ENCODE measurements at places on chromosomes 2 and 18.

- no peak for DNase-seq
Observed at GRCh38 chr18:36316246-36316645, 18.7 kb downstream of the FHOD3 start.

GRCh38 chr2:61529944-61530735, 8.0 kb downstream of the XPO1 start:
- DNase-seq = no peak

GRCh38 chr2:236082061-236082460, 86.1 kb downstream of the GBX2 start:
- DNase-seq = no peak

DNA sequence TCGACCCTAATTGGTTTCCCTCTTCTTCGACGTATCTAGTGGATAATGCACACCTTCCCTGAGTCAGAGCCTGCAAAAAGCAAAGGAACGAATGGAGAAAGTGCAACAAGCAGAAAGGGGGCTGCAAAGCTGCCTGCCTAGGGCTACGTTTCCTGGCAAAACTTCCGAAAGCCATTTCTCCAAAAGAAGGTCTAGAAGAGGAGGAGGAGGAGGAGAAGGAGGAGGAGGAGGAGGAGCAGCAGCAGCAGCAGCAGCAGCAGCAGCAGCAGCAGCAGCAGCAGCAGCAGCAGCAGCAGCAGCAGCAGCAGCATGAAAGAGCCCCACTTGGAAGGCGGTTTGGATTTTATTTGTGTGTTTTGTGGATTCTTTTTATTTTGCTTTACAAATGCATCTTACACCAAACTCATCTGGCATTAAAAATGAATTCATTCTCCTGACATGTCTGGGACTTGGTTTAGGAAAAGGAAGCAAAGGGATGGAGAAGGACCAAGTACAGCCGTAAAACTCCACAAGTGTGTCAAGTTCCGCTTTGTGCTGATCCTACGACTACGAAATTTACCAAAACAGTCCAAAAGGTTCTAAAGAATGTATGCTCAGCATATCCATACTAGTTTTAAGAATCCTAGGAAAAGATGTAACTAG, 2.0 kb downstream of the TCF4 start:
- DNase-seq = no peak

- DNase-seq = no peak
Observed at GRCh38 chr2:218276986-218277755, 6.9 kb downstream of the PNKD start.

- DNase-seq = no peak
Observed at GRCh38 chr2:231548752-231549151, 18.5 kb upstream of the NMUR1 start.

DNA sequence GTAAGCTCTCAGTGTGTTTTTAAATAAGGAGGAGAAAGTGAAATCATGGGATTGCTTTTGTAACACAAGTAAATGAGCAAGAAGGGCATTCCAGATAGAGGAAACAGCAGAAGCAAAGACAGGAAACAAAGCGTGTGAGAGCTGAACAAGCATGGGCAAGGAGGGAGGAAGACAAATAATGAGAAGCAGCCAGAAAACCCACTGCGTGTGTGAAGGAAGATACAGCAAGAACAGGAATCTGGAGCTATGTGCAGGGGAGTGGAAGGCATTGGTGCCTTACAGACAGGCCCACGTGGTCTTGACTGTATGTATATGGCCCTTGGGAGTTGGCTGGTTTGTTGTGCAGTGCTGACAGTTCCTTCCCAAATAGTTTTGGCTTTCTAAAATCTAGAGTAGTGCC, 88.6 kb downstream of the AAK1 start:
- no peak for DNase-seq

DNA sequence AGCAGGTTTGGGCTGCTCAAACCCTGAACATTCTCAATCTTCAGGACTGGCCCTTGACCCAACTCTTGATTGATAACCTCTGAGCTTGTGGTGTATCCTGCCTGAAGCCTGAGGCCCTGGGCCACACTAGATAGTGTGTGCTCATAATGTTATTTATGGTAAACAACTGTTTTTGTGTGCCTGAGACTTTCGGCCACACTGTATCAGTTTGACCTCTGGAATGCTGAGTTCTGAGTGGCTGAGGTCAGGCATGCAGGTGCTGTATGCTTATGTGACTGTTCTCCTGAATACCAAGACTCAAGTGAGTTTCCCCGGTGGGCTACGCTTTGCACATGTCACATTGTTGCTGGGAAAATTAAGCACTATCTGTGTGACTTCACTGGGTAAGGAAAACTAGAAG, 82.2 kb upstream of the RMP24 start:
- DNase-seq = no peak

DNA sequence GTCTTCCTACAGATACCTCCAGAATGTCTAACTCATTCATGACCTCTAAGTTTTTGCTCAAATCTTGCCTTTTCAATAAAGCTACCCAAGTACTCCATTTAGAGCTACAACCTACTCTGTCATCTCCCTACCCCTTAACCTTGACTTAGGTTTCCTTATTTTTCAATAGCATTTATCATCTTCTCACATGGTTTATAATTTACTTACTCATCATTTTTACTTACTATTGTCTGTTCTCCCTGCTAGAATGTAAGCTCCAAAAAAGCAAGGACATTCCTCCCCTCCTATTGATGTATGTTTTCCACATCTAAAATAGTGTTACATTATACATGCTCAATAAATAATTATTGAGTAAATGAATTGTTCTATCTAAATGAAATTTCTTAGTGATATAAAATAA, 3.1 kb upstream of the GCA start:
- DNase-seq = no peak

GRCh38 chr18:75810516-75810915, 383.0 kb upstream of the SMIM21 start:
- DNase-seq = no peak

DNA sequence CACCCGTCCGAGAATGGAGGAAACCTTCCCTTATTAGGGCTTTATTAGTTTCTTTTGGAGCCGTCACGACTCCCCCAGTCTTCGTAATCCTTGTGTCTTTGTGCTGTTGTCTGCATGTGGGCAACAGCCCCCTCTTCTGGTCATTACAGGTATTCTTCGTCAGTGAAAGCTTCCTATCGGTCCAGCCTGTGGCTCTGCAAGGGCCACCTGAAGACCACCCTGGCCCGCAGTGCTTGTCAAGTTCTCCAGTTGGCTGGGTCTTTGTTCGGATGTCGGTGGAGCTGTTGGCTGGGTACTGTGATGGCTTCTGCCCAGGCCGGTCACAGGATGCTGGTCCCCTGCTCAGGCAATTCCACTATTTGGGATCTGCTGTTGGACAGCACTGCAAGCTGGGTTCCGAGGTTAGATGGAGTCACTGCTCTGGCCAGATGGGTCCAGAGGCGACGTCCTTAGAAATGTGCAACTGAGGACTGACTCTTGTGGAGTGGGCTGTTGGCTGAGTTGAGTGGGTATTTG, 19.2 kb downstream of the E2F6 start:
- peak; percentile 20 for DNase-seq

DNA sequence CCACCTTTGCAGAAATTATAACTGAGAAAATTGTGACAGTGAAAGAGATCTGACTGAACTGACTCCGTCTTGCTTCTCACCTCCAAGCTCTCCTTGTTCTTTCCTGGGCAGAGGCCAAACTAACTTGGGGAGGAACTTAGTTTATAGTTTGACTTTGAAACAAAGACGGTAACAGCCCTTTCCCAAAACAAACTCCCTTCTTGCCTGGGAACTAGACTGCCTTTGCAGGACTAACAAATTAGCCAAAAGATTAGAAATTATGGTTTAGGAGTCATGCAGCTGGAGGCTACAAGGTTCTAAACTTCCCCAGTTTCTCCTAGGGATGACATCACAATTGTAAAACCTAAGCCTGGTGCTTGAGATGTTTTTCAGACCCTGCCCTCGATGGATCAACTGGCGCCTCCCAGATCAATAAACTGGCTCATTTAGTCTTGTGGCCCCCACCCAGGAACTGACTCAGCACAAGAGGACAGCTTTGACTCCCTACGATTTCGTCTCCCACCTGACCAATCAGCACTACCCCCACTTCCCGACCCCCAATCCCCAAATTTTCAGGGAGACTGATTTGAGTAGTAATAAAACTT, 137.7 kb downstream of the ALPK2 start:
- no peak for DNase-seq

GRCh38 chr2:168449419-168449818, 6.7 kb upstream of the CERS6 start:
- no peak for DNase-seq

DNA sequence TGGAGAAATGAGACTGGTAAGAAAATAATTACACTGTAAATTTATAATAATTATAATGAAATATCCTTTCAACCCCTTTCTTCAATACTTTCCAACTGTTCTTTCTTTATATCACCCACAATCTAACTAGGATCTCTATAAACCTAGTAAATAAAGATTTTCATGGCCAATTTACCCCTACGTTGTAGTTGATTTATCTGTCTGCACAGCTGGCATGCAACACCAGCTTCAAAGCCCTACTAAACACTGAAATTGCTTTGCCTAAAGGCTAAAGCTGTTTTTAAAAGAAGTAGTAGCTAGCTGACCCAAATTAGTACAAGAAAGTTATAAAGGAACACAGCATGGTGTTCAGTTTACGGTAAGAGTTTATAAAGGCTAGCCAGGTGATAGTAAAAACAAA, 140.1 kb downstream of the NOL4 start:
- no peak for DNase-seq

GRCh38 chr2:141595316-141595920, 535.4 kb downstream of the LRP1B start:
- no peak for DNase-seq

All from stimulated activated CD4-positive, alpha-beta T cell treated with anti-CD3 and anti-CD28 coated beads, Interleukin-4, amount 100 ng/mL, for 4 hours (primary cell).